CD4-positive, alpha-beta T cell treated with Interleukin-15 for 4 hours (primary cell): ENCODE measurements at places on chromosomes 3 and 15.

- no peak for DNase-seq
Measured at GRCh38 chr3:30084316-30084715, 522.1 kb upstream of the TGFBR2 start.

DNA sequence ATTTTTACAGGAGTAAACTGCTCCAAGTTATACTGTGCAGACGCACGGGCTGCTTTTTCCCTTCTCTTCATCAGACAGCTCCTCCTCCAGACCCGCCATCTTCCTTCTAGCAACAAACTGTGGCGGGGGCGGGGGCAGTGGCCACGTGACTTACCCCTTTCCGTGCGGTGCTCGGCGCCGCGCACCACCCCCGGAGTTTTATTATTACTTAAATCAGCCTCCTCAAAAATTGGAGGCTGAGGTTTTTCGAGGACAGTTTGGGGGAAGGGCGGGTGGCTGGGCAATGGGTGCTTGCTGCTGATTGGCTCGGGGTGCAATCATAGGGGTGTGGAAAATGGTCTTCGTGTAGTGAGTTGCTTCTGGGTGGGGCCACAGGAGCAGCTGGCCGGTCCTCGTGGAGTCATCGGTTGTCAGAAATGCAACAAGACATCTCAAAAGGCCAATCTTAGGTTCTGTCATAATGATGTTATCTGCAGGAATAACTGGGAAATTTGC, 77.1 kb upstream of the MFGE8 start:
- no peak for DNase-seq

GRCh38 chr3:73719413-73719851, 94.7 kb upstream of the PDZRN3 start:
- no peak for DNase-seq

DNA sequence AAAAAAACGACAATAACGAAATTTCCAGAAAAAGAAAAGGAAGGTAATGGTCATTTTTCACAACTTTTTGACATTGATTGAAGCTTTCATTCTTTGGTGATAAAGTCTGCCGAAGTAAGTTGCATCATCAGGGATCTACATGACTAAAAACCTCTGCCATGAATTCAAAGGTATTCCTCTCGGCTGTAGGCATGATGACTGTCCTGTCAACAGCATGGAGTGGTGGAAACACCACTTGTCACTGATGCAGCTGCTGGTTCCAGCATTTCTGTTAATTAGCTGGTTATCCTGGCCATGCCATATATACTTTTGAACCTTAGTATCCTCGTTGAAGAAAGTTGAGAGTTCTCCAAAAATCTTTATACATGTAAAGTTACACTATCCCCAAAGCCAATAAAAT, 859.0 kb upstream of the ARPP21 start:
- no peak for DNase-seq

GRCh38 chr3:171971919-171972514, 67.4 kb upstream of the FNDC3B start:
- no peak for DNase-seq

DNA sequence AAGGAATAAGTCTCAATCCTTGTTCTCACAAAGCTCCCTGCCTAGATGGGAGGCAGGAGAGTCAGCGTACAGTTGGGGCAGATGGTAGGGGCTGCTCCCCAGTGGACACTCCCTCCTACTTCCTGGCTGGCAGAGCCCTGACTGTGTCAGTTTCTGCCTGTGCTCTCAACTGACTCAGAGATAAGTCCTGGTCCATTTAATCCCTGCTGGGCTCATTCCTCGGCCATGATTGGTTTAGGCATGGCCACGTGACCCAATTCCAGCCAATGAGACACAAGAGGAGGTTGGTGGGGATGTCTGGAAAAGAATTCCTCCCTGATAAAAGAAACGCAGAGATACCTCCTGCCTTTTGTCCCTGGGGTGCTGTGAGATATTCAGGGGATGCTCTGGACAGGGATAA, 118.1 kb upstream of the SLC6A11 start:
- DNase-seq = no peak

GRCh38 chr15:20643829-20644425, 102.3 kb upstream of the GOLGA6L6 start:
- no peak for DNase-seq

DNA sequence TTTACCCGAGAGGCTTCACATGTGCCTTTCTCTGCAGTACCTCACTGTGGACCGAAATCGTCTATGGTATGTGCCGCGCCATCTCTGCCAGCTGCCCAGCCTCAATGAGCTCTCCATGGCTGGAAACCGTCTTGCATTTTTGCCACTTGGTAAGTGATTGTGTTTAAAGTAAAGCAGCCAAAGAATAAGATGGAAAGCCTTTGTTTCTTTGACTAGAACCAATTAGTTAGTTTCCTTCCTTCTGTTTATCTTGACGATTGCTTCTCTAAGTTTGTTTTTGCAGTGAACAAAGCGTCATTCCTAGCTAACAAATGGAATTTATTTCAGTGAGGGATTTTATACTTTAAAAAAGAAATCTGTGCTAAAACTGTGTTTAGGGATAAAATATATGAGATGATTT, 82.7 kb downstream of the LRRC28 start:
- DNase-seq = no peak

GRCh38 chr15:96972201-96972600, 641.7 kb downstream of the NR2F2 start:
- no peak for DNase-seq

DNA sequence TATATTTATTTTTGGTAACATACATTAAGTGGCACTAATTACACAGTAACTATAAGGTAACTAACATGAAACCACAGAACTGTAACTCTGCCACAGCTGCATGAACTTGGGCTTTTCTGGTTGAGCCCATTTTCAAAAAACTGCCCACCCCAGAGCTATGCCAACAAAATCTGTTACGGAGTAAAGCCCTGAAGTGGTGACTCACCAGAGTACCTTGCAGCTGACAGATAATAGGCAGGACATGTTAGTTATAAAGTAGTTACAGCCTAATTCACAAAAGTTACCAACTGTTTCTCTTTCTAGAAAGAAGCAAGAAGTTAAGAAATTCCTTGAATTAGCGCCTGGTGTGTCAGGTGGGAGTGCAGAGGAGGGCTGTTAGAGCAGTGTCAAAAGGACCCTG, 1.5 kb upstream of the GPX1 start:
- DNase-seq = no peak

DNA sequence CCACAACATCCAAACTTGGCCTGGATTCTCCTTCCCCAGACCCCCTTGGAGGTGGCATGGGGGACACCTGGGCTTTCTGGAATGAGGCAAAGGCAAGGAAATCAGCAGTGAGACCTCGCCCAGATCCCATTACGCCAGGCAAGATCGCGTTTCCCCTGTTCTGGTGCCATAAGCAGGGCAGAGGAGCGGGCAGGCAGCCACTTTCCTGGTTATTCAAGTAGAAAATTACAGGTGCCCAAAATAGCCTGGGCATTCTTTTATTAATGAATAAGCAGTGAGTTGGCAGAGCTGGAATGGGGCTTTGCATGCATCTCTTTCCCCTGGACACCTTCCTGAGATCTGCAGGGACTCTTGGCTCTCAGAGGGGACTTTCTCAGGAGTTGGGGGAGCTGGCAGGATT, 31.5 kb upstream of the FAM107A start:
- DNase-seq = no peak

DNA sequence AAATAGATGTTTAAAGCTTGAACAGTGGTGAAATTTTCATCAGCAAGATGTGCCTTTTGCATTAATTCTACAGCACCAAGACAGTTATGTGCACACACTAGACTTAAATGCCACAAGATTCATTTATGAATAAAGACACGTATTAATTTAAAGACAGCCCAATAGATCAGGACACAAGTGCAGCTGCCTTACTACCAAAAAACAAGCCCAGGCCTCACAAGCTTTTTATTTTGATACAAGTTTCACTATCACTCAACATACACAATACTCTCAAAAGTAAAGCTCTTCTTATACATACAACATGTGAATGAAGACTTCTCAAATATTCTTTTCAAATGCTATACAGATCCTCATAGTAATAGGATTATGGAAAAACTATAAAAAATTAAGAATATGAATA, 2.4 kb downstream of the ACAP2 start:
- DNase-seq = no peak

GRCh38 chr3:140731440-140732119, 53.7 kb downstream of the TRIM42 start:
- no peak for DNase-seq
